ENCODE measurements at places on chromosomes 1 and 21. TPM values are rescaled to one million over a fixed set of nuclear protein-coding genes. Genes with fewer than 3 reads are reported as not detected.

- peak; percentile 18 for DNase-seq
Measured at GRCh38 chr1:178727014-178727895, 2.2 kb downstream of the RALGPS2 start.

DNA sequence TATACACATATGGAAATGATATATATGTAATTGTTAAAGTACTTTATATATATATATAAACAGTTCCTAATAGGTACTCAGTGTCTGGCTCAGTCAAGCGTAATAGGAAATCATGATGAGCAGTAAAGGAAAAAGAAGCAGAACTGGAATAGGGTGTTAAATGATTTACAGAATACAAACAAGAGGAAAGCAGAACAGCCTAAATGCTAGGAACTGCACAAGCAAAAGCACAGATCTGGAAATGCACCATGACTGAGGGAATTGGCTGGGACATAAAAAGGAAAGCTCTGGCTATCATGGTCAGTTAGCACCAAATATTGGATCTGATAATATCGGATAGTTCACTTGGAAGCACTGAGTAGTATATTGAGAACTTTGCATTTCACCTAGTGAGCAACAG, 51.8 kb downstream of the SLC44A5 start:
- DNase-seq = no peak

DNA sequence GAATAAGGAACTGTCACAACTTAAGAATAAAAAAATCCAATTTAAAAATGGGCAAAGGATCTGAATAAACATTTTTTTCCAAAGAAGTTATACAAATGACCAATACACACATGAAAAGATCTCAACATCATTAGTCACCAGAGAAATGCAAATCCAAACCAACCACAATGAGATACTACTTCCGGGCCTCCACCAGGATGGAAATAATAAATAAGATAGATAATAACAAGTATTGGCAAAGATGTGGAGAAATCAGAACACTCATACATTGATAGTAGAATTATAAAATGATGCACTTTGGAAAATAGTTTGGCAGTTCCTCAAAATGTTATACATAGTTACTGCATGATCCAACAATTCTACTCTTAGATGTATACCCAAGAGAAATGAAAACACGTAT, 18.7 kb downstream of the ZSWIM5 start:
- DNase-seq = no peak

OR2L8 gene
- total RNA-seq = not detected

GRCh38 chr1:38640371-38640770, 219.2 kb downstream of the RRAGC start:
- DNase-seq = no peak

GRCh38 chr1:58575551-58576324, 1.3 kb downstream of the TACSTD2 start:
- DNase-seq = no peak

GRCh38 chr1:173411835-173412742, 65.0 kb upstream of the PRDX6 start:
- DNase-seq = no peak

LCE1D gene
- total RNA-seq = not detected

- no peak for DNase-seq
Measured at GRCh38 chr1:67525053-67525760, 95.0 kb upstream of the SERBP1 start.

GBP1 gene
- total RNA-seq = 44.9 TPM

DNA sequence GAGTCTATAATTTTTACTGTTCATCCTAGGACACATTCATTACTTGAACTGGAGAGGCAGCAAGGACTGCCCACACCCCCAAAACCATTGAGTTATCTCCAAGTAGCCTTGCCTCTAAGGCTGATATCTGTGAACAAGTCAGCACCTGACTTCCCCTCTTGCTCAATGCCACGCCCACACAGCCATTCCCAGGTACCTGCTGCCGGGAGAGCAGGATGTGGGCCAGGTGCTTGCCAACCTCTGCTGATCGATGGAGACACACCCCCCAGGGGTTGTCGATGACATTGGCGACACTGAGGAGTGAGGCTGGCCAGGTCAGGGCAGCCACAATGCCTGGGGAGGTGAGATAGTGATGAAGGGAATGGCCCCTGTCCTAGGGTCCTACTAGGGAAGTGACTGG, 60.1 kb downstream of the TMCO4 start:
- peak; percentile 54 for DNase-seq

- DNase-seq = no peak
Measured at GRCh38 chr1:2523191-2523890, 3.1 kb downstream of the PANK4 start.

MMEL1 gene
- 5.6 TPM for total RNA-seq

DNA sequence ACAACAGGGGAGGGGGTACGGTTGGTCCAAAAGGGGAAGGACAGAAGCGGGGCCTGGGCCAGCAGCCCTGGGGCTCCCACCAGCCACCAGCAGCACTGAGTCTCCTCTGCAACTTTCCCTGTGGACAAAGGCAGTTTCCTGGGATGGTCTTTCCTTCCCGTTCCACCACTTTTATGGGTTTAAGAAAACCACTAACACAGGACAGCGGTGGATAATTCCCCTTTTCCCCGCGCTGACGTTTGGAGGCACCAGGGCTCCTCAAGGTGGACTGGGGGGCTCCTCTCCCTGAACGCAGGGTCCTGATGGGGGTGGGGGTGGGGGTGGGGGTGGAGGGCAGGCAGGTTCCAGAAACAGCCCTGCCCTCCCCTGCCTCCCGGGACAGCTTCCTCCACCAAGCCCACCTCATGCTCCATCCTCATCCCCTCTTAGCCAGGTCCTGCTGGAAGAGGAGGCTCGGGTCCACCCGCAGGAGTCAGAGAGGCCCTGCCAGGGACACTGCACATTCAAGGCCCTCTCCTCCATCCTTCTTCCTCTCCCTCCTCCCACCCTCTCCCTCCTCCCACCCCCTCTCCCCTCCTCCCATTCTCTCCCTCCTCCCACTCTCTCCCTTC, 4.8 kb upstream of the COL6A1 start:
- DNase-seq = no peak

DNA sequence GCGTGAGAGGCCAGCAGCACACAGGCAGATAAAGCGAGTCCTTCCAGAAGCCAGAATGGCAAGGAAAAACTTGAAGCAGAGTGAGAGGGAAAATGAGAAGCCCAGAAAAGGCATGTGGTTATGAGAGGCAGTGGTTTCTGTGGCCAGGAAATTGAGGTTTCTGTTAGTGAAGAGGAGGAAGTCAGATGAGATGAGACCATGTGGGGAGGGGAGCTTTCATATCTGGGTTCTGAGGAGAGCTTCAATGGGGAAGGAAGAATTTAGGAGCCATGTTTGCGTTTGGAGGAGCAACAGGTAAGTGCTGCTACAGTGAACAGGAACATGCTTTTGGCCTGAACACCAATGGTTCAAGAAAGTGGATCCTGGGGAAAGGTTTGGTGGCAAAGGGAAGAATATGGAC, 6.1 kb upstream of the CD1A start:
- DNase-seq = no peak

AMIGO1 gene
- total RNA-seq = 1.3 TPM
